ENCODE measurements at places on chromosomes 2 and 18.

GRCh38 chr2:6418291-6418690, 447.4 kb downstream of the CMPK2 start:
- no peak for DNase-seq

- DNase-seq = no peak
These were observed 36.5 kb downstream of the EFR3B start for GRCh38 chr2:25078170-25079049.

DNA sequence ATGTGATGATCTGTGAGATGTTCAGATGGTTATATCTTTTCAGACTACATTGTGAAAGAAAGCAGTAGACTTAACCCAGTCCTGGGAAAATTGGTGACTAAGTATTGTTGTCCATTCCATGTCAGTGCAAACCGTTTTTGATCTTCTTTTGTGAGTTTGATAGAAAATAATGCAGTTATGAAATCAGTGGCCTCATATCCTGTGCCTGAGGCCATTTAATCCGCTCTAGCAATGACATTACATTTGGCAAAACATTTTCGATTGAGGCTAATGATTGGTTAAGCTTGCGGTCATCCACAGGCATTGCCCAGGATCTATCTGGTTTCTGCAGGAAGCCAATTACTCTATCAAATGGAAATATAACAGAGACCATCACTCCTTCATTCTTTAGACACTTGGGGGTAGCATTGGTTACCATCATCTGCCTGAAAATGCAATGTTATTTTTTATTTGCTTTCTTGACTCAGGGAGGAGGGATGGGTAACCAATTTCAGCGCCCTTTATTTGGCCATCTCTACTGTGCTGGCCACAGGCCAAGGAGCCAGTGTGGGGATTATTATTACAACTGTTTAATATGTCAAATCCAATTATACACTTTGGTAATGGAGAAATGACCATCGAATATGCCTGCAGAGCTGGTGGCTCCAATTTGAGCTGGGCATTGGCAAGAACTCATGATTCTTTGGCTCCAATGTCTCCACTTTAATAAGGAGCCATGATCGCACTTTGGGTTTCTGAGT, 33.6 kb downstream of the TRIB2 start:
- no peak for DNase-seq

- DNase-seq = no peak
These were observed 22.7 kb downstream of the TUBB6 start for GRCh38 chr18:12330766-12331165.

GRCh38 chr2:218811382-218811781, 20.2 kb downstream of the PRKAG3 start:
- no peak for DNase-seq

DNA sequence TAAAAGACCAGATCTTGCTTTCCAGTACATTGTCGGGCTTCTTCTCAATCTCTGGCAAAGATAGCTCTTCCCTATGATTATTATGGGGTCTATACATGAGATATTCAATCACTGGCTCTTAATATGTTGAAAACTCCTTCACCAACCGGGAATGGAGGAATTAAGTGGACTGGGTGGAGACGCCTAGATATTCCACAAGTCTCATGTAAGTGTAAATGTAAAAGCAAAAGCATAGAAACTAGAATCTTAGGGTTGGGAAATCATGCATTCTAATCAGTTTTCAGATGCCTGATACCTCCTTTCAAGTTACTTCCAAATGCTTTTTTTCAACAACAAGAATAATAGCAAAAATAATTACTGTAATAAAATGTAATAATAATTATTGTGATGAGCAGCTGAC, 38.0 kb downstream of the DPP4 start:
- DNase-seq = no peak

DNA sequence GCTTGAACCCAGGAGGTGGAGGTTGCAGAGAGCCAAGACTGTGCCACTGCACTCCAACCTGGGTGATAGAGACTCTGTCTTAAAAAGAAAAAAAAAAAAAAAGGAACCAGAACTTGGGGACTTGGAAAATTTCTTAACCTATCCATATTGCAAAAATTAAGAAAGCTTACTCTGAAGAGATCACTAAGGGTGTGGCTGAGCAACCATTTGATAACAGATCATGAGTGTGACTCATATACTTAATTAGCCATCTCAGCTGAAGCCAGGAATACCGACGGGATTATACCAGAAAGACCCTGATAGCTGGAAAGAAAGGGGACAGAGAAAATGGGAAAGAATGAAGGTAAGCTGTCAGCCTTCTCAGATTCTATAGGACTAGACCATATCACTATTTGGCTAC, 7.1 kb upstream of the ADD2 start:
- DNase-seq = no peak

DNA sequence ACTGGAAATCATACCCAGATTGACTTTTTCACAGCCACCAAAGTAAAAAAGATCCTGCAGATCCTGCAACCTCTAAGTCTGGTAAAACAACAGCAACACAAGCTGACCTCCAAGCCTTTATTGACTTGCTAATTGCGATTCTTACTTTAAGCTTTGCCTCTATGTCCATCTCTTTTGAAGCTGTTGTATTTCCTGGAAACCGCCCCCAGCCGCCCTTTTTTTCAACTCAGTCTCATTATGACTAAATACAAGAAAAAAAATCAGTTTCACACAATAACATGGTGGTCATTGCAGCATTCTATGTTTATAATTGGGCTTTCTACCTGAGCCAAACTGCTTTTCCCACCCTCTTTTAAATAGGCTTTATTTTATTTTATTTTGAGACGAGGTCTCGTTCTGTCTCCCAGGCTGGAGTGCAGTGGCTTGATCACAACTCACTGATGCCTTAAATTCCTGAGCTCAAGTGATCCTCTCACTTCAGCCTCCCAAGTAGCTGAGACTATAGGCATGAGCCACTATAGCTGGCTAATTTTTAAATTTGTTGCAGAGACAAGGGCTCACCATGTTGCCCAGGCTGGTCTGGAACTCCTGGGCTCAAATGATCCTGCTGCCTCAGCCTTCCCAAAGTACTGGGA, 76.2 kb downstream of the MOGAT1 start:
- DNase-seq = no peak

DNA sequence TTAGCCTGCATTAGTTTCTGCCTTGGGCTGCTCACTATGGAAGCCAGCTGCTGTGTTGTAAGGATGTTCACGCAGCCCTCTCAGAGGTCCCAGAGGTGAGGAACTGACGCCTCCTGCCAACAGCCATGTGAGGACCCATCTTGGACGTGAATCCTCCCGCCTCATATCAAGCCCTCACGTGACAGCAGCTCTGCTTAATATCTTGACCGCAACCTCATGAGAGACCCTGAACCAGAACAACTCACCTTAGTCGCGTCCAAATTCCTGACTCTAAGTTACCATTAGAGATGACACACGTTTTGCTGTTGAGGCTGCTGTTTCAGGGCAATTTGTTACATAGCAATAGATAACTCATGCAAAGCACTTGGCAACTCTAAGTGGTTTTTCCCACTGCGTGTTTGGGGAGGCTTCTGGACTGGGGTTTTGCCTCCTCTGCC, 97.7 kb downstream of the TMEM17 start:
- no peak for DNase-seq

- peak; percentile 86 for DNase-seq
These were observed 2.9 kb downstream of the LRATD1 start for GRCh38 chr2:14635391-14635871.

- DNase-seq = no peak
These were observed 10.3 kb upstream of the ZBTB7C start for GRCh38 chr18:48419277-48420022.

GRCh38 chr18:78242806-78243205, 736.8 kb upstream of the SALL3 start:
- DNase-seq = peak; percentile 27

GRCh38 chr2:162073888-162074631, at the start of gene DPP4:
TSS of gene DPP4 (minus strand) at chr2:162074215. CDS start at chr2:162073981, 234 bp downstream.
- peak; percentile 65 for DNase-seq

- DNase-seq = no peak
These were observed 38.6 kb upstream of the EPHA4 start for GRCh38 chr2:221610675-221611074.

DNA sequence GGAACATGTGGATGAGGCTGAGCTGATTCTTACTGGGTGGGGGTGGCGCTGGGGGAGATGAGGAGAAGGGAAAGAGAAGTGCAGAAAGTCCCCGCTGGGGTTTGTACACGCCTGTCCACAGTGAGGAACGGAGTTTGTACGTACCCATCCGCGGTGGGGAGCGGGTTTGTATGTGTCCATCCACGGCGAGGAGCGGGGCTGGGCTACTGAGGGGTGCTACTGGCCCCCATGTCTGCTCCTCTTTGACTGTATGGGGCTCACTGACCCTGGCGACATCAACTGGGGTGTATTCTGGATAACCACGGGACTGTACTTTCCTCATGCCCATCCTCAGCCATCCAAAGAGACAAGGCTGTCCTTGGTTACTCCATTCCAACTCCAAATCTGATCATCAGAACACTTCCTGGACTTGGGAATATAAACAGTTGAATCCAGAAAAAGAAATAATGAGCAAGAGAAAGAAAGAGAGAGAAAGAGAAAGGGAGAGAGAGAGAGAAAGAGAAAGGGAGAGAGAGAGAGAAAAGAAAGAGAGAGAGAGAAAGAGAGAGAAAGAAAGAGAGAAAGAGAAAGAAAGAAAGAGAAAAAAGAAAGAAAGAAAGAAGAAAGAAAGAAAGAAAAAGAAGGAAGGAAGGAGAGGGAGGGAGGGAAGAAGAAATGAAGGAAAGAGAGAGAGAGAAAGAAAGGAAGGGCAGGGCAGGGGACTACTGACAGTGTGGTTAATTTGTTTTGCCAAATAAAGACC, 21.0 kb downstream of the MAL start:
- no peak for DNase-seq

- no peak for DNase-seq
These were observed 86.1 kb upstream of the UXS1 start for GRCh38 chr2:106280224-106280623.

DNA sequence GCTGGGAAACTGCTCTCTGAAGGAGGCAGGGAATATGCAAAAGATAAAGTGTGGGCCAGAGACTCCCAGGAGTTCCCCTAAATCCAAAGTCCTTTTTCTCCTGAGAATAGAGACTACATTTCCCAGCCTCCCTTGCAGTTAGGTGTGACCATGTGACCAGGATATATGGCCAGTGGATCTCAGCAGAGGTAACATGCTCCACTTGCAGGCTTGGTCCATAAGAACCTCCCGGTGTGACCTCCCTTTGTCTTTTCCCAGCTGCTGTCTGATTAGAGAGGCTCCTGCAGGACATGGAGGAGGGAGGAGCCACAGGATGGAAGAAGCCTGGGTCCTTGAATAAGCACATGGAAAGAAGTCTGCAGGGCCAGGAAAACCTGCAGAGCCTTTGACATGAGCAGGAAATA, 76.2 kb downstream of the TGFA start:
- DNase-seq = no peak

- no peak for DNase-seq
These were observed 1.4 kb upstream of the PLCL1 start for GRCh38 chr2:197803033-197803444.

DNA sequence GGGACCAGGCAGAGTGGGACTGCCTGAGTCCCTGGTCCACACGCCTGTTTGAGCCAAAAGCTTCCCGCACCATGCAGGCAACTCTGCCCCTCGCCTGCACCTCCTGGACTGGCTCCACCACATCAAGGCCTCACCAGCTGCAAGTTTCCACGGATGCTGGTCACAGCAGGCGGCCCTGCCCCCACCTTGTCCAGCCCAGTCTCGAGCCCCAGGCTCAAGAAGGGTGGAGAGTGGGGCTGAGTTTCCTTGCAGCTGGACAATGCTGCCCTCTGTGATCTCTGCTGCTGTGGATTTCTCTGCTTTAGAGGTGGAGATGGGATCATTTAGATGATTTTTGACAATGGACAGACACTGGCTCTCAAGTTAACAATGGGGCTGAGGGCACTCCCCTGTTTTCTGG, 74.9 kb downstream of the MTCL1 start:
- DNase-seq = no peak

- no peak for DNase-seq
These were observed 69.7 kb downstream of the FHOD3 start for GRCh38 chr18:36366994-36367839.

DNA sequence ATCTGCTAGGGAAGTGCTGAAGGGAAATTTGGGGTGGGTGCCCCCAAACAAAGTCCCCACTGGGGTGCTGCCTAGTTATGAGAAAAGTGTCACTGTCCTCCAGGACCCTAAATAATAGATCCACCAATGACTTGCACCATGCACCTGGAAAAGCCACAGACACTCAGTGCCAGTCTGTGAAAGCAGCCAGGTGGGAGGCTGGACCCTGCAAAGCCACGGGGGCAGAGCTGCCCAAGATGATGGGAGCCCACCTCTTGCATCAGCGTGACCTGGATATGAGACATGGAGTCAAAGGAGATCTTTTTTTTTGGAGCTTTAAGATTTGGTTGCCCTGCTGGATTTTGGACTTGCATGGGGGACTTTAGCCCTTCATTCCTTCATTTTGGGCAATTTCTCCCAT, 431.6 kb downstream of the ERBB4 start:
- no peak for DNase-seq

GRCh38 chr2:46873604-46874068, 42.0 kb downstream of the MCFD2 start:
- no peak for DNase-seq

- DNase-seq = no peak
These were observed 94.3 kb downstream of the ARHGEF4 start for GRCh38 chr2:130930740-130931659.

DNA sequence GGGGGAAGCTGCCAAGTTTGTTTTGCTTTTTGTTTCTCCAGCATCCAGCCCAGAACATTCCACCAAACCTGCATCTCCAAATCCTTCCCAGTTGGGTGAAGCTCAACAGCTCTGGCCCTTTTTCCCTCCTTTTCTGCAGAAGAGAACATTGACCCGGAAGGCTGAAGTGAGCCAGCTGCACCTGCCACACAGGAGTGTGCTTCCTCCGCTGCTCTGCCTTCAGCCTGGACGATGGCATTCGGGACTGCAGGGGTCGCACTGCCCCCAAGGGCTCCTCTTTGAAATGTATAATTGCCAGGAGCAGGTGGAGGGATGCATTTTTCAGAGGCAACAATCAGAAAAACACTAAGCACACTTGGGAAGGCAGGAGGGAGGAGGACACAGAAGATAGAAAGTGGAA, 41.8 kb downstream of the ST8SIA5 start:
- DNase-seq = no peak

Measured in right kidney (tissue), 9 donors.